ENCODE measurements at places on chromosomes 2 and 18.

DNA sequence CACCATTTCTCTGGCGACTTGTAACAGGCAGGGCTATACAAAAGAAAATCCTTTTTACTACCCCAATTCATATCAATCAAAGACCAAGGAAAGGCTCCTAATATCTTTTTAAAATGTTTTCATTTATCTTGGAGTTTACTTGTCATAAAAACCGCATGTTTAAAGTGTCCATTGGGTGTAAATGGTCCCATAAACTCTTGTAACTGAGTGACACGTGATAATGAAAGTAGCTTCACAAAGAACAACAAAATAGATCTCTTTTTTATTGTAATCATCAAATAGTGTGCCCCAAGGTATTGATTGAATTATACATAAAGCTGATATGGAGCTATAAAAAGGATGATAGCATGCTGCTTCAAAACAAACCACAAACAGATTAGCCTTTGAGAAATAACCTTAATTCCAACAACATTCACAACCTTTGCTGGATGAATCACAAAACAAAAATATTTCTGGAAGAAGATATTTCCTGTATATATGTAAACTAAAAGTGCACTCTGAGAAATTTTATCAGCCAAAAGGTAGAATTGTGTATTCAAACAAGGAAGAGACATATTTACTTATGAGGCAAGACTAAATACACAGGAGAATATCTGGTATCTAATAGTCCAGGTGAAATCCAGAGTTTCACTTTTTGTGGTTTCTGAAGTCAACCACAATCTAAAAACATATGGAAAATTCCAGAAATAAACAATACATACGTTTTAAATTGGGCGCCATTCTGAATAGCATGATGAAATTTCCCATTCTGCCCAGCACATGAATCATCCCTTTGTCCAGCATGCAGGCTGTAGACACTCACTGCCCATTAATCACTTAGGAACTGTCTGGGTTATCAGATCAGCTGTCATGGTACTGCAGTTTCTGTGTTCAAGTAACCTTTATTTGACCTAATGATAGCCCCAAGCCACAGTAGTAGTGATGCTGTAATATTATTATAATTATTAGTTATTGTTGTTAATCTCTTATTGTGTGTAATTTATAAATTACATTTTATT, 237.5 kb downstream of the PIK3C3 start:
- no peak for ATAC-seq

- no peak for ATAC-seq
Measured at GRCh38 chr2:61272421-61273070, 110.6 kb downstream of the C2orf74 start.

GRCh38 chr2:107364361-107364950, 462.2 kb upstream of the RGPD4 start:
- no peak for ATAC-seq

GRCh38 chr2:29326926-29327325, 211.7 kb downstream of the CLIP4 start:
- no peak for ATAC-seq

DNA sequence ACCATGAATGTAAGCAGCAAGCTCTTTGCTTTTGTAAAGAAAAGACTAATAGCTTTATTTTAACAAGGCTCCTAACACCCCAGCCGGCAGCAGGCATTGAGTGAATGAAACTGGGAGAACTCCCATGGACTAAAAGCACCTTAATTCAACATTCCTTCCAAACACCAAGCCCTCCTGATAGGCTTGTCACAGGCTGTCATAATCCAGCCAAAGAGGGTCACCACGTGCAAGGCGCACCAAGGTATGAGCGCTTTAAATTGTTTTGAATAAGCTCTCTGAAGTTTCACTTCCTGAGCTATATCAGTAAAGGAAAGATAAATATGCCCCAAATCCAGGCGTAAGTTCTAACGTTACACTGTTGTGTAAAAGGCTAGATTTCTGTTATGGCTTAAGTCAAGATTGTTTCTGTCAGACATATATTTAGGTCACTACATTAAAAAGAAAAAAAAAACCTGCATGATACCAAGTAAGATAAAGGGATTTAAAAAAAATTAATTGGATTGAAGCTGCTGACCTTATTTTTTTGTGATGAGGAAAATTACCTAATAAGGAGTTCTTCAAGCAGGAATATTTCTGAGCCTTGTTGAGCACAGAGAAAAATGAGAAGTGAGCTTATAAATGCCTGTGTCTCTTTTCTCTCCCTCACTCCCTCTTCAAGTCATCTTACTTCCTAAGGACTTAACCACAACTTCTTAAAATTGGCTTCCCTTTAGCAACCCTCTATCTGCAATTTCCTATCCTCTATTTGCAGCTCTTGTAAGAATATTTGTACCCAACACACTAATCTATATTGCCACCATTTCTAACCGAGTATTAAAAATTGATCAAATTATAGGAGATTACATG, 136.1 kb upstream of the NRP2 start:
- ATAC-seq, result no peak

DNA sequence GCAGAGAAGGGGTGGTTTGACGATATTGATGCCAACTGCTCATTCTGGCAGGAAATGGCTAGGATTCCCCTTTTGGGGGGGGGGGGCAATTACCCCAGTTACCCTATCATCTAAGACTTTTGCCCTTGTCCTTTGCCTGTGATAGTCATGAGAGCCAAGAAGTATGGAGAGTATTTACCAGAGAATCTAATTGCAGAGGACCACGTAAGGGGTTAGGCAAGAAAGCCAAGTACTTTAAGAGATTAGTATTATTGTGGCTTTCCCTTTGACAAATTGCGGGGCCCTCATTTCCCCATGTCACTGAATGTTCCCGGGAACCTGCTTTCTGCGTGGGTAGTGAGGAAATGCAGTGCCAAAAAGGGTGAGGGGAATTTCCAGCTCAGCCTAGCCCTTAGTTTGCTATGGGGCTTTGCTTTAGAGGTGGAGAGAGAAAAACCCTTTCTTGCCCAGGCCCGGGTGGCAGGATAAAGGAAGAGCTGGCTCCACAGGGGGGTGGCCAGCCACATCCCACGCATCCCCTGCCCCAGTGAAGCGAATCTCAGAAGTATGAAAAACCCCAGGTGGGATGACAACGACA, 1.5 kb downstream of the AQP4 start:
- ATAC-seq, result no peak

- no peak for ATAC-seq
Measured at GRCh38 chr2:107168141-107168540, 282.2 kb upstream of the ST6GAL2 start.

DNA sequence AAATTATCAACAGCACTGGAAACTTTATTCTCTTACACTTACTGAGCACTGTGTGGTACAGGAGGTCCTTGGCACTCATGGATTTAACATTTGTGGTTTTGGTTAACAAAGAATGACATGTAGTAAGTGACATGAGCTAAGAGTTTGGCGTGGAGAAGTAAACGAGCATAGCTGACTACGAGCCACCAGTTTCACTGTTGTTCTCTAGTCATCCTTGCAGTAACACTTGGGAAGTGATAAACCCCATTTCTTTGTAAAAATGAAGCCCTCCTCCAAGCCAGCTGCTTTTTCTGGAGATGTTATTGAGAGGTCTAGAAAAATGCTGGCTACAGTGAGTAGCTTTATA, 32.7 kb downstream of the QPCT start:
- ATAC-seq, result peak; percentile 73

DNA sequence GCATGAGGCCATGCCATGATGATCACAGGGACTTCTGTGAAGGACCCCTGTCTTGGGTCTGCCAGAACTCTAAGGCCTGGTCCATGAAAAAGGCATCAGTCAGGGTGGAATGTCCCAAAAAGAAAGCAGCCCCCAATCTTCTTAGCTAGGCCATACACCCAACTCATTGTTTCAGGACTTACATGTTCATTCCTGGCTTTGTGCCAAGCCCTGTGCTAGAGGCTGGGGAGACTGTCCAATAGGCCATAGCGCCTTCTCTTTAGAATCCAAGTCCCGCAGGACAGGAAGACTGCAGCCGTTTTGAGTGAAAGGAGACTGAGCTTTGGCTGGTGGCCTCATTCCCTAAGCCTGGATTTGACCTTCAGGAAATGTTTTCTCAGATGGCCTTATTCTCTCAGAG, 247.3 kb downstream of the PRKCE start:
- ATAC-seq, result no peak

- no peak for ATAC-seq
Measured at GRCh38 chr2:235024931-235025773, 73.3 kb downstream of the SH3BP4 start.

DNA sequence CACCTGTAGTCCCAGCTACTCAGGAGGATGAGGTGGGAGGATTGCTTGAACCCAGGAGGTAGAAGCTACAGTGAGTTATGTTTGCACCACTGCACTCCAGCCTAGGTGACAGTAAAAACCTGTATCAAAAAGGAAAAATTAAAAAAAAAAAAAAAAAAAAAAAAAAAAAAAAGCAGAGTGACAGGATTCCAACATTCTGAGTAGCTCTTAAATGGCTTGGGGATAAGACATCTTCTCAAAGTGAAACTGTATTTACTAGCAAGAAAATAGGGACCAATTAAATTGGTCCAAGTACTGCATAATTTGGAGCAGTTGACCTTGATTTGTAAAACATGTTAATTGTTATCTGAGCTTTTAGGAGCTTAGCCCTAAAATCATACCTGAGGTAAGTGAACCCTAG, 65.7 kb upstream of the TMEM247 start:
- no peak for ATAC-seq

DNA sequence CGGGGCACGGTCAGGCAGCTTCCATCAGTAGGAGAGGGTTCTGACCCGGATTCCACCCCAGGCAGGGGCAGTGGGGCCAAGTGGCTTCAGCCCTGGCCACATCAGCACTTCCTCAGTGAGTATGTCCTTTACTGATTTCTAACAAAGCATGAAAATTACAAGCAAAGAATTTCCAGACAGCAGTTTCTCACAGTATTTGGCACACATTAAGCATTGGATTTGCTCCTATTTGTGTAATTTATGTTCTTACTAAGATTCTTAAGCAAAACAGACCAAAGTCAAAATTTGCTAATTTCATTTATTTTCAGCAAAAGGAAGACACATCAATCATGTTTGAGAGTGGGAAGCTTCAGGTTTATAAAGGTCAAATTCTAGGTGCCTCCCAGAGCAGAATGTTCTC, 73.3 kb upstream of the NFATC1 start:
- no peak for ATAC-seq

- no peak for ATAC-seq
Measured at GRCh38 chr2:239585422-239585821, 184.6 kb upstream of the HDAC4 start.

DNA sequence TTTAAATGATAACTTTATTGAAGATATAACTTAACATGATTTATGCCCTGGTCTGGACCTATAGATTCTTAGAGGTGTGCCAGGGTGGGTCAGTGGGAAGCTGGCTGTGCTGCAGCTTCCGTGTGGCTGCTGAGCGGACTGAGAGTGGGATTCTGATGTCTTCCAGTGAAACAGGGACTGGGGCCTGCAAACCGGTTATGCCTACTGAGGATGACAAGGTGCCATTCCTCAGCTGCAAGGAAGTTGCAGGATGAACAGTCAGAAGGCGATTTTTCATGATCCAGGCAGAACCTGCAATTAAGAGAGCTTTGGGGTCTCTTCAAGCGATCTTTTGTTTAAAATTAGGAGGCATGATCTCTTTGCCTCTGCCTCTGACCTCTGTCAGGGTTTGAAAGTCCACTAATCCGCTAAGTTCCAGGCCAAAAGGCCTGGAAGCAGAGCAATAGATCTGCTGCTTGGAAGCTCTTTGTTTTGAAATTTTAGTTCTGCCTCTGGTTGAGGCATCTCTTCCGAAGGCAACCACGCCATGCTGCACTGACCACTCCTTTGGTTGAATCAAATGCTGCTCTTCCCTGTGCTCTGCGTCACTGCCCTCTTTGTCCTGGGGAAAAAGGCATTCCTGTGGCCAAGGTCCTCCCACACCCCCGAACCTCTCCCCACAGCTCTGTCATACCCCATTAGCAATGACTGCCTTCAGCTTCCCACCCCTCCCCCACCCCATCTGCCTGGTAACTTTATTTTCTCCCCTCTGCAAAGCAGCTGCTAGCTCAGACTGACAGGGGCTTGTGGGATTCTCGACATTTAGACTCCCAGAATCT, 2.0 kb downstream of the TMEM169 start:
- no peak for ATAC-seq

GRCh38 chr2:222313816-222314215, 15.0 kb upstream of the PAX3 start:
- no peak for ATAC-seq

DNA sequence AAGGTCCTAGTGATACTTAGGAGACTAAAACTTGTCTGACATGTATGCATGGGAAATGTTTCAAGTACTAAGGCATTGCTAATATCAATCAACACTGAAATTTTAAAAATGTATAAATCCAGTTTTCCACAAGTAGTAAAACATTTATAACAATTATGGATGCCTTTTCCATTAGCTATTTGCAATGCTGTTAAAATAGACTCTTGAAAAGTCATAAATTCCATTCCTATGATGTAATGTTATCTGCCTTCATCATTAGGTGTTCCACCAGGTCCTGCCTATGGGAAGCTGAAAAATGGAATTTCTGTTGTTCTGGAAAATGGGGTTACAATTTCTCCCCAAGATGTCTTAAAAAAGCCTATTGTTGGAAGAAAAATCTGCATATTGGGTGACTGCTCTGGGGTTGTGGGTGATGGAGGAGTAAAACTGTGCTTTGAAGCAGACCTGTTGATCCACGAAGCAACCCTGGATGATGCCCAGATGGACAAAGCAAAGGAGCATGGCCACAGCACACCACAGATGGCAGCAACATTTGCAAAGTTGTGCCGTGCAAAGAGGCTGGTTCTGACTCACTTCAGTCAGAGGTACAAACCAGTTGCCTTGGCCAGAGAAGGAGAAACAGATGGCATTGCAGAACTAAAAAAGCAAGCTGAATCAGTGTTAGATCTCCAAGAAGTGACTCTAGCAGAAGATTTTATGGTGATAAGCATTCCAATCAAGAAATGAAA, 18.7 kb downstream of the ELAC1 start:
- ATAC-seq, result no peak

GRCh38 chr2:15354596-15355366, 206.4 kb downstream of the NBAS start:
- no peak for ATAC-seq

- ATAC-seq, result no peak
Measured at GRCh38 chr2:109157563-109158105, 28.6 kb downstream of the SH3RF3 start.

- no peak for ATAC-seq
Measured at GRCh38 chr2:68837861-68838341, 33.3 kb downstream of the BMP10 start.

GRCh38 chr2:47129191-47129706, 25.9 kb downstream of the STPG4 start:
- ATAC-seq, result no peak

- no peak for ATAC-seq
Measured at GRCh38 chr18:59801576-59801975, 98.2 kb upstream of the PMAIP1 start.

- no peak for ATAC-seq
Measured at GRCh38 chr2:121171625-121172119, 113.3 kb downstream of the TFCP2L1 start.
